ENCODE measurements at places on chromosomes 16 and 17. TPM values are rescaled to one million over a fixed set of nuclear protein-coding genes. Genes with fewer than 3 reads are reported as not detected.

Gene APOBR
- 0.06 TPM for polyA plus RNA-seq

Gene LRRC75A
- polyA plus RNA-seq = 0.53 TPM

Gene C17orf78
- polyA plus RNA-seq = not detected

Gene CBX2
- 16.9 TPM for polyA plus RNA-seq

Gene HOXB6
- polyA plus RNA-seq = not detected

Gene SERPINF2
- 1.6 TPM for polyA plus RNA-seq

Gene KRT28
- polyA plus RNA-seq = not detected

Gene IGSF6
- not detected for polyA plus RNA-seq

Gene SOX8
- polyA plus RNA-seq = 3.9 TPM

Gene TBC1D3G
- polyA plus RNA-seq = not detected

Gene SLC13A2
- not detected for polyA plus RNA-seq
